ENCODE measurements at places on chromosomes 7 and 10. TPM values are rescaled to one million over a fixed set of nuclear protein-coding genes. Genes with fewer than 3 reads are reported as not detected.

SEMA3C gene
- not detected for total RNA-seq

VIPR2 gene
- 0.19 TPM for total RNA-seq

ZPBP gene
- total RNA-seq, result not detected

NRBF2 gene
- 25.1 TPM for total RNA-seq

ASAH2 gene
- total RNA-seq, result 4.8 TPM

HHEX gene
- total RNA-seq, result 0.10 TPM

CNPY1 gene
- total RNA-seq, result not detected

ETV1 gene
- total RNA-seq, result 0.38 TPM

CLCN1 gene
- not detected for total RNA-seq
